ENCODE measurements at places on chromosomes 11 and 22.

DNA sequence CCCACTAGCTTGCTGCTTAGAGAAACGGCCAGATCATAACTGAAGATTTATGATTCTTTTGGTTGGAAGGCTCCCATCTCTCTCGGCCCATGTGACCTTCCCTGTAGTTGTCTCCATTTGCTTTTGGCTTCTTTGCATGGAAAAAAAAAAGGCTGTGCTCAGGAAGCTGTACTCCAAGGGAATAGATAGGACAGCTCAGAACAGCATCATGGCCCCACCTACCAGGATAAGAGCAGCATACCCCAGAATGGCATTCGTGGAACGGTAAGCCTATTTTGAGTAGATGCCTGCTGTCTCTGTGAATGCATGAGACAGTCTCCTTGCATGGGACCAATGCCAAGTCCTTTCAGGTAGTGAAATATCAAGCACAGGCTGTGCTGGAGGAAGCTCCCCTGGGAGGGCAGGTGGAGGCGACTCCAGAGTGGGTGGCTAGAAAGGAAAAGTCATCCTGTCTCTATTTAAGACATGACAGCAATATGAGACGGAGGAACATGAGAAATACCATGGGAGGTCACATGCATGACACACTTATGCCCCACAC lies 94.1 kb upstream of the AMOTL1 start:
- DNase-seq = no peak

DNA sequence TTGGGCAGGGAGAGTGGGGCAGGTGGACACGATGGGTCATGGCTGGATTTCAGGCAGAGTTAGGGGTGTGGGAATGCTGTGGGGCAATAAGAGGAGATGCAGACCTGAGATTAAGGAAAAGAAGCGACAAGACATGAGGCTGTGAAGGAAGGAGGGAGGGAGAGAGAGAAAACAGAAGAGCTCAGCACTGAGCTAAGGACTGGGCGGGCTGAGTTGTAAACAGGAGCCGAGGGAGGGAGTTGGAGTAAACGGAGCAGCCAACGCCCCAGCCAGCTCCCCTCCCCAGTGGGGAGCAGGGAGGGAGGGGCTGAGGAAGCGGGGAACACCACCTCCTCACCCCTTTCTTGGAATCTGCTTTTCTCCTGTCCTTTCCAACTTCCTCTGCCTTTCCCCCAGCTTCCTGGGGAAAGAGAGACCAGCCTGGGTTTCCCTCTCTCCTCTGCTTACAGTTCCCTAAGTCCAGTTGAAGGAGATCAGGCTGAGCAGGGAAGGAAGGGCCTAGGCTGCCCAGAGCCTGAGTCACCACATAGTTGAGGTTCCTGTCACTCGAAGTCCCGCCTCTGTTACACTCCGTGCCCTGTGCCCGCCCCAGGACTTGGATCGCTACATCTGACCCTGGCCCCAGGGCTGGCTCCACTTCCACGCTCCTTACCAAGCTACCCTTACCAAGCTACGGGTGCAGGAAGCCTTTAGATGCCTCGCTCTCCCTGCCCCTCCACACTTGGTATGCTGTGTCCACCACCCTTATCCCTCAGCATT lies 6.7 kb upstream of the AHNAK start:
- no peak for DNase-seq

DNA sequence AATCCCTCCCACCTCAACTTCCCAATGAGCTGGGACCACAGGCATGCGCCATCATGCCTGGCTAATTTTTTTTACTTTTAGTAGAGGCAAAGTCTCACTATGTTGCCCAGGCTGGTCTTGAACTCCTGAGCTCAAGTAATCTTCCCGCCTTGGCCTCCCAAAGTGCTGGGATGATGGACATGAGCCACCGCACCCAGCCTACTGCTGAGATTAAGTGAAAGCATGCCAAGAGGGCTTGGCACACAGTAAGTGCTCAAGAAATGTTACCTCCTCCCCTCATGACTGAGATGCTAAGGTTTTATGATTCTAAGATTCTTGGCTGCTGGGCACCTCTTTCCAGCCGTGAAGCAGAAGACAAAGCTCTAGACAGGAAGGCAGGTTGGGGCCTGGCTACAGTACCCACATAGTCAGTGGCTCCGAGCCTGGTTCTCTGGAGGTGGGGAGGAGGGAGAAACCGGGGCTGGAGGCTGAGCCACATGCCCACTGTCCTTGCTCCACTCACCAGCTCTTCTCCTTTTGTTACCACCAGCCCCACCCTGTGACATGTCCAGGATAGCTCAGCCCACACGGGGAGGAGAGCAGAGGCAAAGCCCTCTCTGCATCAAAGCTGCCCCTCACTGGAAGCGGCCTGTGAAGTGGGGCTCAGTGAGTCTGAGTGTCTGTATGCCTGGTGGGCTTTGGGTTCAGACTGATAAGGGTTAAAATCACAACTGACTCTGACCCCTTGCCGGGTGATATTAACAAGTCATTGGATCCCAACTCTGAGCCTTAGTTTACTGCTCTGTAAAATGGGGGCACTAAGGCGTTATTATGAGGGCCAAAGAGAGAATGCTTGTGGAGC lies 12.9 kb downstream of the ARHGEF17 start:
- DNase-seq = no peak

DNA sequence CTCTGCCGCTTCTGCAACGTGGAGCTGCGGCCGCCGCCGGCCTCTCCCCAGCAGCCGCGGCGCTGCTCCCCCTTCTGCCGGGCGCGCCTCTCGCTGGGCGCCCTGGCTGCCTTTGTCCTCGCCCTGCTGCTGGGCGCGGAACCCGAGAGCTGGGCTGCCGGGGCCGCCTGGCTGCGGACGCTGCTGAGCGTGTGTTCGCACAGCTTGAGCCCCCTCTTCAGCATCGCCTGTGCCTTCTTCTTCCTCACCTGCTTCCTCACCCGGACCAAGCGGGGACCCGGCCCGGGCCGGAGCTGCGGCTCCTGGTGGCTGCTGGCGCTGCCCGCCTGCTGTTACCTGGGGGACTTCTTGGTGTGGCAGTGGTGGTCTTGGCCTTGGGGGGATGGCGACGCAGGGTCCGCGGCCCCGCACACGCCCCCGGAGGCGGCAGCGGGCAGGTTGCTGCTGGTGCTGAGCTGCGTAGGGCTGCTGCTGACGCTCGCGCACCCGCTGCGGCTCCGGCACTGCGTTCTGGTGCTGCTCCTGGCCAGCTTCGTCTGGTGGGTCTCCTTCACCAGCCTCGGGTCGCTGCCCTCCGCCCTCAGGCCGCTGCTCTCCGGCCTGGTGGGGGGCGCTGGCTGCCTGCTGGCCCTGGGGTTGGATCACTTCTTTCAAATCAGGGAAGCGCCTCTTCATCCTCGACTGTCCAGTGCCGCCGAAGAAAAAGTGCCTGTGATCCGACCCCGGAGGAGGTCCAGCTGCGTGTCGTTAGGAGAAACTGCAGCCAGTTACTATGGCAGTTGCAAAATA lies 816 bp downstream of the PDE3B start:
- DNase-seq = no peak

DNA sequence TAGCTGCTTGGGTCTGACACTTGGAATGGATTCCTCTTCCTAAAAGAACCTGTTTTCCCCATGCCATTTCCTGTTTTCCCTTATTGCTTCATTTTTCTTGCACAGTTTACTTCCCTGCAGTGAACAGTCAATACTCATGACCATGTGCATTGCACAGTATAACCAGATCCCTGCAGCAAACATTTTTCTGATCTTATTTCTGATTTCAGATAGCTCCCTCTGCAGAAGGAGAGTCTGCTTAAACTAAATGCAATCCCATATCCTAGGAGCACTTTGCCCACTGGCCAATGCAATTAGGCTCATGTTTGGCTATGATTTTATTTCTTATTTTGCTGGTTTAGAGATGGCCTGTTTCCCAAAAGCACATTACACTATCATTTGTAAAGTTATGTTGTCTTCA lies 96.7 kb upstream of the CD44 start:
- DNase-seq = no peak

- no peak for DNase-seq
Measured at GRCh38 chr22:50526834-50527801, 1.7 kb upstream of the SCO2 start.

DNA sequence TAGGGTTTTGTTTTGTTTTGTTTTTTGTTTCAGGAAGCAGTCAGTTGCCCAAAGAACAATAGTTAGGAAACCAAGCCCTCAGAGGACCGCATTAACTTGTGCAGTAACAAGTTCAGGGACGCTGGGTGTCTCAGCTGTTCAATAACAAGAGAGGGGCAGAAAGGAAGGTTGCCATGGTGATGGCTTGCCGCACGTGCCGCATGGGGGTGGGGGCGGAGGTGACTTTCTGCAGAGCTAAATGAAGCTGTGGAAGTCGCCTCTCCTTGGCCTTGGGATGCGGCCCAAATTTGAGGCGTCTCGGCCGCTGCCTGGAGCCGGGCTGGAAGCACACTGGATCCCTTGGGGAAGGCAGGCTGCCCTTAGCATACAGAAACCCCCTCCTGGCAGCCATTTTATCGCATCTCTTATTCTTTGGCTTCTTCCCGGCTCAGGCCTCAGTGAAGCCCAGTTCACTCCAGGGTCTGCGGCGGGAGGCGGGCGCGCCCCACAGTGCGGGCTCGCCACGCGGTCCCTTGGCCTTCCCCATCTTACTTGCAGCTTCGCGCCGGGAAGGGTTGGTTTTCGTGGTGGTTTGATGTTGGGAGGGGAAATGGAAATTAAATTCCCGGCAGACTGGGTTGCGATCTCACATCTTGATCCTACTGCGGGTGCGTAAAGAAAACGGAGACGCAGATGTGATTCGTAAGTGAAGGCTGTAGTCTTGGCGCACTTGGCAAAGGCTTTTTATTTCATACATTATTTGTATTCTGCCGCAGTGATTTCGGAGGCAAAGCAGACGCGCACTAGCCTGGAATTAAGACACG lies 94.3 kb downstream of the SLC17A6 start:
- no peak for DNase-seq

DNA sequence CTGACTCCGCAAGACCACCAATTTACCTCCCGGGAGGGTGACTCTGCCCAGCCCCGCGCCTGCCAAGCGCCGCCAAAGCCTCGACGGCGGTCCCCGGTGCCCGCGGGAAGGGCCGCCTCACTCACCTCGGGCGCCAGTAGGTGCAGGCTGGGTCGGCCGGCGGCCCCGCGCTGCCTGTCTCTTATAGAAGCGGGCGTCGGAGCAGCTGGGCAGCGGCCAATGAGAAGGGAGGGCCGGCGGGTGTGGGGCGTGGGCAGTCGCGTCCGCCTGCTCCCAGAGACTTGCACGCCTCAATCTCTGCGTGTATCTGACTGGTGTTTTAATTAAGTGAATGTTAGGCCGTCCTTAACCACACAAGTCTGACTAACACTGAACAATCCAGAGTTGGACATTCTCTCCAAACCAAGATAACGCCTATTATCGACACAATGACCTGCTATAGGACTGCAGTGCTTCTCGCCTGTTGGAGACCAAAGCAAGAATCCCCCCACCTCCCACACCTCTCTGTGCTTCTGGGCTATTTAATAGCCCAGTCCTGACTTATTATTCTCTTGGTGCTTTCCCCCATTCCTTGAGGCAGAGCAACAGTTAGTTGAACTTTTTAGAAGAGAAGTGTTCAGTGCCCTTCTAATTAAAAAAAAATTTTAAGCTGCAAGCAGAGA lies at the start of gene TPH1:
Gene TPH1 (minus strand): TSS at position 154 of the 662 bp plus-strand sequence. CDS start 5,507 bp downstream, outside the sequence.
- no peak for DNase-seq

GRCh38 chr11:16596231-16596630 lies 142.2 kb upstream of the C11orf58 start:
- DNase-seq = no peak

DNA sequence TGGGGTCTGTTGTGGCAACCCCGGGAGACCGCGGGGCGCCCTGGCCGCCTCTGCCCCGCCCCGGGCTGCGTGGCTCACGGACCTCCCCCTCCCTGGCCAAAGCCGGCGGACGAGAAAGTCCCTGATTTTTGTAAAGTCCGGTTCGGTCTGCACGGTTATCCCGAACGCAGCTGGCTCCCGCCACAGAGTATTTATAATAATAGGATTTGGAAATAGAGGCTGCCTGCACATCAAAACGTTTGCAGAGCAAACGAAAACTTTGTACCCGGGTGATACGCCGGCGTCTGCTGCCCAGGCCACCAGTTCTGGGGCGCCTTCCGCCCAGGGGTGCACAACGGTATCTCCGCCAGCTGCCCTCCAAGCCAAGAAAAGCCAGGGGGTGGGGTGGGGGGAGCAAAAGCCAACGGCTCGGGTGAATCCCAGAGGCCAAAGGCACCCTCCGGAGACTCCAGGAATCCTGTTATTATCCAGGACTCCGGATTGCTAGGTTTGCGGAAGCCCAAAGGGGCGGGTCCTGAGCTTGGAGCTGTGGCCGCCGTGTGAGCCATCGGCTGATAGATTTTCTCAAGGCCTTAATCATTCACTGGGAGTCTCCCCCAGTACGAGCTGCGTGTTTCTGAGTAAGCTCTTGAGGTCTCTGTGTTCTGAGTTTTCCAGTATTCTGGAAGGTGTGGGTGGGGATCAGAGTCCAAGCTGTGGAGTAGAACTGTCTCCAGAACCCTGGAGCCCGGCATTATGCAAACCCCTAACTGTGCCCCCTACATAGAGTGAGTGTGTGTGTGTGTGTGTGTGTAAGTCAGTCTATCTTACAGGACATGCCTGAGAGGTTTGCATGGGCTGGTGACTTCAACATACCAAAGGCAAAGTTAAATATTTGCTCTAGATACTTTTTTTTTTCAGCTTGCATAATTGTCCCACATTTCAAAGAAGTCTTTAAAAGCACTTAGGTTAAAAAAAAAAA lies 673 bp upstream of the SHANK2 start:
- no peak for DNase-seq

DNA sequence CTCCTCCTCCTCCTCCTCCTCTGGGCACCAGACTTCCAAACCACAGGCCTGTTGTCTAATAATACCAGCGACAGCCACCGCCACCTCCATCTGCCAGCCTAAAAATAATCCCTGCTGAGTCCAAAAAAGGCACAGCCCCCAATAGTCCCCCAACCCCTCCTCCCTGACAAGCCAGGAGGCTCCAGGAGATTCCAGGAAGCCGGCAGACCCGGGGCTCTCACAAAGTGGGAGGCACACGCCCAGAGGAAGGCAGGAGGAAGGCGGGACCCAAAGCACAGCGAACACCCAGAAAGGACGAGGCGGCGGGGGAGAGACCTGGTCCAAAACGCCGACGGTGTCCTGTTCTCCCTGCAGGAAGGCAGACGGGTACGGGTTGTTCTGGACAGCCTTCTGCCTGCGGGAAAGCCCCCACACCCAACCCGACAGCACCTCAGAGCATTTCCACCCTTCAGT lies 5.9 kb downstream of the IGSF9B start:
- no peak for DNase-seq

- DNase-seq = no peak
Measured at GRCh38 chr11:133386262-133386661, 146.0 kb downstream of the OPCML start.

GRCh38 chr11:11608783-11609232 lies 13.0 kb downstream of the GALNT18 start:
- no peak for DNase-seq

- DNase-seq = no peak
Measured at GRCh38 chr11:3903207-3903896, 47.9 kb downstream of the STIM1 start.

All from stimulated activated CD4-positive, alpha-beta T cell treated with anti-CD3 and anti-CD28 coated beads, Interleukin-1b, Interleukin-23, amount 100 ng/mL, for 1 hour (primary cell).